ENCODE measurements at places on chromosomes 3 and 15. TPM values are rescaled to one million over a fixed set of nuclear protein-coding genes. Genes with fewer than 3 reads are reported as not detected.
A peak's percentile ranks its signal among the peaks of the same experiment; 100 is the strongest.

Gene CCR1
- total RNA-seq = 7.1 TPM

DNA sequence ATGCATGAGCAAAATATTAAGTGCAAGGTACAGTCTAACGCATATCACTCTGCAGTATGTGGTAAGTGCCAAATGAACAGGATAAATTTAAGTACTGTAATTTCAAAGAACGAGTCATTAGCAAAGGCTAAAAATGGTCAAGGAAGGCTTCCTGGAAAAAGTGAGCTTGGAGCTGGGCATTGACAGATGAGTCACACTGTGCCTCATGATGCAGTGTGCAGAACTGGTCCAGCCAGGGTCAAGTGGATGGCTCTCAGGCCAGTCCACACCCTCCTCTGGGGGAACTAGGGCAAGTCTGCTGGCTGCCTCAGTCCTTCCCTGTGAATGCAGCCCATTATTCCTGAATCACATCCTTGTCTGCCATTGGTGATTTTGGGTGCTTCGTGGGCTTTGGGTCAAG lies 76.3 kb downstream of the CACNA1D start:
- no peak for DNase-seq
- H3K27ac ChIP-seq = no peak overlapping the region
- H3K4me3 ChIP-seq = no peak overlapping the region
- no peaks in the 10 kb centered on the region for H3K4me1 ChIP-seq

Gene NR2C2
- 40.0 TPM for total RNA-seq

GRCh38 chr3:179769411-179770247 lies 116.8 kb downstream of the USP13 start:
- DNase-seq = no peak
- no peaks in the 10 kb centered on the region for H3K27me3 ChIP-seq
- H3K27ac ChIP-seq = no peak overlapping the region
- peaks cover 3% of the 10 kb centered on the region for H3K36me3 ChIP-seq

Gene SOX14
- total RNA-seq = not detected

- H3K27ac ChIP-seq = no peak overlapping the region
- no peaks in the 10 kb centered on the region for H3K36me3 ChIP-seq
- peaks cover 43% of the 10 kb centered on the region for H3K4me1 ChIP-seq
- DNase-seq = no peak
- H3K27me3 ChIP-seq = no peaks in the 10 kb centered on the region
Observed at GRCh38 chr3:149816986-149817385, 4.0 kb downstream of the RNF13 start.

DNA sequence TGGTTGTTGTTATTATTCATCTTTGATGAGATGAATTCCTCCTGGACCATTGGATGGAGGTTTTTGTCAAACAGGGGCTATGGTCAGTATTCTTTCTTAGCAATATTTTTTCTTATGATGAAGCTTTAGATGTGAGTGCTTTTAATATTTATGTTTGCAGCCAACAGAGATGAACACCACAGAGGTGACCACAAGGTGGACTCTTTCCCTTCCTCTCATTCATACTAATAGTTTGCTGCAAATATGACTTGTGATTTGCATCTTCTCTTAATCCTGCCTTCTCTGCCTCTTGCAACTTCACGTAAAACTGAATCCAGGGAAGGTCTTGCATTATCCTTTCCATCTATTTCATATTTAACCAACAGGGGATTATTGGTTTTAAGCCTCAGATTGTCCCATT lies 473.1 kb upstream of the UBE2E2 start:
- H3K4me3 ChIP-seq = no peak overlapping the region
- no peaks in the 10 kb centered on the region for H3K36me3 ChIP-seq
- H3K27ac ChIP-seq = no peak overlapping the region
- H3K4me1 ChIP-seq = no peaks in the 10 kb centered on the region

Gene EPB42
- not detected for total RNA-seq

Gene TMCO5A
- total RNA-seq = not detected

DNA sequence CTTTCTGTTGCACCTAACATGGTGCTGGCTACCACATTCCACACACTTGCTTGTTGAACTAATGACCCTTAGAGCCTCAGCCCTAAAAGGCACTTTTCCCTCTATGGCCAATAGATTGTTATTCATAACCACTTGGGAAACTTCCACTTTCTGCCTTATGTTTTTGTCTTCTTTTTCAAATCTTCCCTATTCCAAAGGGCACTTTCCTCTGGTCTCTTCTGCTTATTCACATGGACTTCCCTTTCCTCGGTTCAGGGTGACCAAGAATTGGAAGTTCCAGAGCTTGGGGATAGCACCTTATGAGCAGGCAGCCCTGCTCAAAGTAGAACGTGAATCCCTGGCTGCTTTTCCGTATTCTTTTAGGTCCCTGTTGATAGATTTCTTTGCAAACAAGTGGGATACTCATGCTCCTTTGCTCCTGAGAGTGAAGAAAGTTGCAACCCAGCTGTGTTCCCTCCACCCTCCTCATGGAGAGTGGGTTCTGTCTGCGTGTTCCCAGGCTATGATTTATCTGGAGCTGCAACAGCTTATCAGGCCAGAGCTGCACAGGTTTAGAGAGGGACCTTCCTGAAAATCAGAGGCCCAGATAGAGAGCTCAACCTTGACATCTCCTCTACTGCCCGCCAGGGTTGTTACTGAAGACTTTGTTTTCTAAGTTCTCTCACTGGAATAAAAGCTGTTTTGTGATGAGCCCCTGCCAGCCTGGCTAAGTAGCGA lies 58.8 kb upstream of the MYZAP start:
- no peaks in the 10 kb centered on the region for H3K36me3 ChIP-seq
- peak overlapping the region; percentile 56 for H3K27ac ChIP-seq
- H3K4me1 ChIP-seq = peaks cover 38% of the 10 kb centered on the region
- no peak for DNase-seq

DNA sequence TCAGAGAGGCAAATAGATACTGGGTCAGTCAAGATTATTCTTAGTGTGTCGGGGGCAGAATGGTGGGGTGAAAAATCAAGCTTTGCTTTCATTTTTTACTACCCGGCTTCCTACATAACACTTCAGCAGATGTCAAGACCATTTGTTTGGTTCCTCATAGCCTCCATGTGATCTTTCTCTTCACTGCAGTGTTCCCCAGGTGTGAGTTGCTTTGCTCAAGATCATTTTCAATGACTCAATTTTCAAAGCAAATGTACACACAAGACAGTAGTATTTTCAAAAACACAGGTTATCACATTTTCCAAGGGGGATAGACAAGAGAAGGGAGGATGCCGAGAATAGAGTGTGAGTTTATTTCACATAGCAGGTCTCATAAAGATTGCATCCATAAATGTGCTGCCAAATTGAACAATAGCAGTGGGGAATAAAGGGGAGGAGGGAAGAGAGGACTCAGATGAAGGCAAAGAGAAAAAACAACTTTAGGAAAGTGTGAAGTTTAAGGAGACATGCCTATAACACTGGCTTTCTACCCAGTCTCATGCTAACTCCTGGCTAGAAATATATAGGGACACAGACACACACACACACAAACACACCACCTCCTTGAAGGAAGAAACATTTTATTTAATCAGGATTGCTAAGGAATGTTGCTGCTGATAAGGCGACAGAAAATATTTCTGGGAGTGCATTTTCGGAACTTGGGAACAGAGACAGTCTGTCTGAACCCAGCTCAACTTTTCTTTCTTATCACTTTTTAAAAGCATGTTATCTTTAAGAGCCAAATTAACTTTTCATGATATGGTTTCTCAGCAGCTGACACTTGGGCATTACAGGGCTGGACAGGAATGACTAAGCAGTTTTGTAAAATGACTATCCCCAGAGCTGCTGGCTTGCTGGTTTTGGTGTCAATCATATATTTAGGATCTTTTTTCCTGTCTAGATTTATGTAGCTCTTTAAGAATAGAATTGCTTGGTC lies 402.4 kb downstream of the RBMS3 start:
- no peaks in the 10 kb centered on the region for H3K27me3 ChIP-seq
- no peaks in the 10 kb centered on the region for H3K36me3 ChIP-seq
- no peak for DNase-seq

Gene CHRFAM7A
- not detected for total RNA-seq

Gene CYP1A2
- not detected for total RNA-seq

GRCh38 chr3:169673521-169673920 lies 10.0 kb upstream of the MECOM start:
- DNase-seq = no peak
- H3K4me3 ChIP-seq = no peak overlapping the region
- H3K36me3 ChIP-seq = no peaks in the 10 kb centered on the region
- peaks cover 12% of the 10 kb centered on the region for H3K4me1 ChIP-seq
- no peaks in the 10 kb centered on the region for H3K27me3 ChIP-seq

DNA sequence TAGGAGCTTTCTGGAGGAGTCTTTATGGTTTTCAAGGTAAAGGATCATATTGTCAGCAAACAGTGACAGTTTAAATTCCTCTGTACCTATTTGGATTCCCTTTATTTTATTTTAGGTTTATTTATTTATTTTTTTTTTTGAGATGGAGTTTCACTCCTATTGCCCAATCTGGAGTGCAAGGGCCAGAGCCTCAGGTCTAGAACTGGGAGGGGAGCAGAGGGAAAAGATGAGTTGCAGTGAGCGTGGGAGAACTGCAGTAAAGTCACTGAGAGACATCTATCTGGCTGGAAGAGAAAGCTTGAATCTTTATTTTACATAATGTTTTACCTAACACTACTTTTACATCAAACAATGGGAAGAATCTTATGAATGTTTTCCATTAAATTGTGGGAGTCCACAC lies 49.5 kb upstream of the GK5 start:
- no peak overlapping the region for H3K4me3 ChIP-seq
- DNase-seq = no peak
- H3K36me3 ChIP-seq = no peaks in the 10 kb centered on the region
- no peaks in the 10 kb centered on the region for H3K27me3 ChIP-seq
- H3K27ac ChIP-seq = no peak overlapping the region
- no peaks in the 10 kb centered on the region for H3K4me1 ChIP-seq

Gene CEP19
- total RNA-seq = 1.5 TPM

Gene GATM
- 50.1 TPM for total RNA-seq

Gene PIK3CA
- total RNA-seq = 20.1 TPM

- H3K27ac ChIP-seq = no peak overlapping the region
- H3K27me3 ChIP-seq = no peaks in the 10 kb centered on the region
- no peak for DNase-seq
Observed at GRCh38 chr3:44326019-44326418, 12.5 kb upstream of the TCAIM start.

GRCh38 chr3:127444761-127445160 lies 145.8 kb downstream of the TPRA1 start:
- H3K4me1 ChIP-seq = no peaks in the 10 kb centered on the region
- H3K36me3 ChIP-seq = no peaks in the 10 kb centered on the region
- DNase-seq = no peak
- H3K27me3 ChIP-seq = no peaks in the 10 kb centered on the region

DNA sequence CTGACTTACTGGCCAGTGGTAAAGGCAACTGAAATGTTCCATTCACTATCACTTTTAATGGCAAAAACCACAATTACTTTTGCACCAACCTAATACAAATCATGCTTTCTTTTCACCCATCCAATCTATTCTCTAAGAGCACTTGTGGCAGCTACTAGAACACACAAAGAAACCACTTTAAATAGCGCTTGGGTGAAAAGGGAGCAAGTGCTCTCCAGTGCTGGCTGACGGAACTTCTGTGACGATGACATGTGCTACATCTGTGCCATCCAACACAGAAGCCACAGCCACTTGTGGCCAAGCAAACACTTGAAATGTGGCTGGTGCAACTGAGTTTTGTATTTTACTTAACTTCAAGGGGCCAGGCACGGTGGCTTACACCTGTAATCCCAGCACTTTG lies 18.9 kb downstream of the SH3BP5 start:
- H3K4me1 ChIP-seq = peaks cover 65% of the 10 kb centered on the region
- H3K27ac ChIP-seq = no peak overlapping the region
- no peaks in the 10 kb centered on the region for H3K27me3 ChIP-seq
- no peak for DNase-seq
- H3K4me3 ChIP-seq = no peak overlapping the region
- H3K36me3 ChIP-seq = no peaks in the 10 kb centered on the region

Gene CTXND1
- total RNA-seq = 0.49 TPM

DNA sequence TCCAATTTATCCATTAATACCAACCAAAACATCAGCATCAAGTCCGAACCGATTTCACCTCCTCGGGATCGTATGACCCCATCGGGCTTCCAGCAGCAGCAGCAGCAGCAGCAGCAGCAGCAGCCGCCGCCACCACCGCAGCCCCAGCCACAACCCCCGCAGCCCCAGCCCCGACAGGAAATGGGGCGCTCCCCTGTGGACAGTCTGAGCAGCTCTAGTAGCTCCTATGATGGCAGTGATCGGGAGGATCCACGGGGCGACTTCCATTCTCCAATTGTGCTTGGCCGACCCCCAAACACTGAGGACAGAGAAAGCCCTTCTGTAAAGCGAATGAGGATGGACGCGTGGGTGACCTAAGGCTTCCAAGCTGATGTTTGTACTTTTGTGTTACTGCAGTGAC lies 20.8 kb downstream of the LYSMD4 start:
- H3K27me3 ChIP-seq = no peaks in the 10 kb centered on the region
- H3K4me3 ChIP-seq = no peak overlapping the region
- no peak for DNase-seq
- peaks cover 34% of the 10 kb centered on the region for H3K4me1 ChIP-seq

GRCh38 chr3:189041482-189042090 lies 130.2 kb upstream of the TPRG1 start:
- no peak for DNase-seq
- H3K4me3 ChIP-seq = no peak overlapping the region
- no peak overlapping the region for H3K27ac ChIP-seq
- H3K4me1 ChIP-seq = peaks cover 10% of the 10 kb centered on the region

- H3K27ac ChIP-seq = no peak overlapping the region
- no peak overlapping the region for H3K4me3 ChIP-seq
- DNase-seq = no peak
- H3K27me3 ChIP-seq = no peaks in the 10 kb centered on the region
- H3K36me3 ChIP-seq = no peaks in the 10 kb centered on the region
Observed at GRCh38 chr3:14647976-14648955, 3.3 kb upstream of the CCDC174 start.

DNA sequence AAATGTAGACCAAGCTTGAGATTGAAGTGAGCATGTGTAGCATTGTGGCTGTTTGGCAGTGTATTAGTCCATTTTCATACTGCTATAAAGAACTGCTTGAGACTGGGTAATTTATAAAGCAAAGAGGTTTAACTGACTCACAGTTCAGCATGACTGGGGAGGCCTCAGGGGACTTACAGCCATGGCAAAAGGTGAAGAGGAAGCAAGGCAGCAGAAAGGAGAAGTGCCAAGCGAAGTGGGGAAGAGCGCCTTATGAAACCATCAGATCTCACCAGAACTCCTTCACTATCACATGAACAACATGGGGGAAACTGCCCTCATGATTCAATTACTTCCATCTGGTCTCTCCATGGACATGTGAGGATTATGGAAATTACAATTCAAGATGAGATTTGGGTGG lies 8.6 kb upstream of the CERS3 start:
- no peaks in the 10 kb centered on the region for H3K36me3 ChIP-seq
- DNase-seq = no peak
- H3K4me3 ChIP-seq = no peak overlapping the region
- H3K4me1 ChIP-seq = peaks cover 6% of the 10 kb centered on the region

GRCh38 chr3:157069846-157070677 lies 89.9 kb downstream of the CCNL1 start:
- H3K4me1 ChIP-seq = peaks cover 10% of the 10 kb centered on the region
- no peaks in the 10 kb centered on the region for H3K36me3 ChIP-seq
- H3K27me3 ChIP-seq = no peaks in the 10 kb centered on the region
- no peak for DNase-seq
- no peak overlapping the region for H3K4me3 ChIP-seq
- no peak overlapping the region for H3K27ac ChIP-seq

Gene MYD88
- total RNA-seq = 45.9 TPM
